ENCODE measurements at places on chromosomes 2 and 18. TPM values are rescaled to one million over a fixed set of nuclear protein-coding genes. Genes with fewer than 3 reads are reported as not detected.

GRCh38 chr18:3923750-3924149 lies 473.8 kb downstream of the TGIF1 start:
- DNase-seq: no peak

- no peak for DNase-seq
Measured at GRCh38 chr18:54947091-54947490, 12.2 kb downstream of the CCDC68 start.

- no peak for DNase-seq
Measured at GRCh38 chr2:218860950-218861381, 1.4 kb downstream of the WNT6 start.

PLEK gene
- 3.2 TPM for total RNA-seq

FEV gene
- total RNA-seq: not detected

Data from activated T-helper 1 cell treated with anti-CD3 and anti-CD28 coated beads, Interleukin-12 subunit alpha, Interleukin-12 subunit beta, Interleukin-2, Interleukin-4 antibody, amounts not matched to agents 30 ng/mL and 10 ng/mL and 1 ng/mL, durations not matched to agents 14 hours and 24 hours and 36 hours (primary cell).